ENCODE measurements at places on chromosomes 12 and 14.

DNA sequence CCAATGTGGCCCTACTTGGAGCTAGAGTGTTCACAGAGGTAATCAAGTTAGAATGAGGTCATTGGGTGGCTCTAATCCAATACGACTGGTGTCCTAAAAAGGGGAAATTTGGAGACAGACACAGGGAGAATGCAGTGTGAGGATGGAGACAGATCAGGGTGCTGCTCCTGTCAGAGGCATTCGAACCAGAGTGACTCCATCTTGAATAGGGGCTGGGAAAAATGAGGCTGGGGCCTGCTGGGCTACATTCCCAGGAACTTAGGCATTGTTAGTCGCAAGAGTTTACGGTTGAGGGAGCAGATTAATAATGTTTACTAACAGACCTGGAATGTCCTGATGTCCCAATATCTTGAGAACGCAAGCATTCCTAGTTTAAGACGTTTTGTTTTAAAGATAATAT is 20.2 kb downstream of the TNFAIP2 start:
- no peak for DNase-seq

- DNase-seq: no peak
Observed at GRCh38 chr14:90820958-90821357, 4.7 kb upstream of the TTC7B start.

GRCh38 chr12:69052613-69053408 is 119.8 kb upstream of the CPM start:
- no peak for DNase-seq

- no peak for DNase-seq
Observed at GRCh38 chr14:36055052-36055378, 121.5 kb downstream of the PTCSC3 start.

GRCh38 chr12:24360907-24361306 is 411.4 kb upstream of the SOX5 start:
- DNase-seq: no peak

GRCh38 chr14:71113376-71113775 is 206.1 kb downstream of the PCNX1 start:
- DNase-seq: no peak

DNA sequence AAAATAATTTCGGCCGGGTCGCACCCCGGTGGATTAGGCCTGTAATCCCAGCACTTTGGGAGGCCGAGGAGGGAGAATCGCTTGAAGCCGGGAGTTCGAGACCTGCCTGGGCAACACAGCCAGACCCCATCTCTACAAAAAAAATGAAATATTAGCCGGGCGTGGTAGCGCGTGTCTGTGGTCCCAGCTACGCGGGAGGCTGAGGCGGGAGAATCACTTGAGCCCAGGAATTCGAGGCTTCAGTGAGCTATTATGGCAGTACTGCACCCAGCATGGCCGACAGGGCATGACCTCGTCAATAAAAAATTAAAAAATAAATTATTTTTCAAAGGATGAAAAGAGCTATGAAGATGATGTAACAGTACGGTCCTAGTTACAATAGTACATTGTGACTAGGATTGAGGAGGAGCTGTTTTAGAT is 523 bp downstream of the GTF2H3 start:
- DNase-seq: no peak

GRCh38 chr14:105414456-105415371 is 4.9 kb upstream of the MTA1 start:
- peak; percentile 74 for DNase-seq

DNA sequence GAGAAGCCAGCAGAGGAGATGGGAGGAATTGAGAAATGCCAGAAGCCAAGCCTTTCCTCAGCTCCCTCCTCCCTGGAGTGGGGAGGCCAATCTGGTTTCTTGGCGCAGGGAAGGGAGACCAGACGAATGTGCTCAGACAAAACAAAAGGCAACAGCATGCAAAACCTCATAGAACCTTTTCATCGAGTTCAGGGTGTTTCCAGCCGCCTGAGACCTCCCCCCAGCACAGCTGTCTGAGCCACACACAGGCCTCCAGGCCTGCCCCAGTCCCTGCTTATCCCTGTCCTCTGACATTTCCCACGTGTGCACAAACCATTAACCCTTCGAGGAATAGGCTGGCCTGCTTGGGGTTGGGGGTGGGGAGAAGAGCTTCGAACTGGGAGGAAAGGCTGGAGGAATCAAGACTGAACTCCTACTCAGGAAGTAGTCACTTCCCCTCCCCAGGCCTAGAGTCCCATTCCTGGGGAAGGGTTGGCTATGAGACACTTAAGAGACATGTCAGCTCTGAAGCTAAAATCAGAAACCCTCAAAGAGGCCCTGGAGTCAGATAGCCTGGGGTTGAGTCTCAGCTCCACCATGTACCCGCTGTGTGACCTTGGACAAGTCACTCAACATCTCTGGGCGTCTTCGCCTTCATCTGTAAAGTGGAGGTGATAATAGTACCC is 10.7 kb downstream of the TBX3 start:
- DNase-seq: no peak

DNA sequence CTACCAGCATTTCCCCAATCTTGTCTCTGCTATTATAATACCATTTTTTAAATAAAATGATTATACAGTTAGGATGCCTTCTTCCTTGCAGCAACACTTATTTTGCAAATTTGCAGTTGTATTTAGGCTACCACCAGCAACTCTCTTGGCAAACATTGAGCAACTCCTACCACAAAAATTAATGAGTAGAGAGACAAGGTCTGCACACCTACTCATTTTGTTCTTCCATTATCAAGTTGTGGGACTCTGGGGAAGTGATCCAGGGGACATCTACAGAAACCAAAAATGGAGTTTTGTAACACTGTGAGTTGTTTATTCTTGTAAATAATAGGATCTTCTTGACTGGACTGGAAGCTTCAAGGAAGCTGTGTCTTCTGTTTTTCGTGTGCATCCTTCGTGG is 38.6 kb downstream of the DGLUCY start:
- no peak for DNase-seq

DNA sequence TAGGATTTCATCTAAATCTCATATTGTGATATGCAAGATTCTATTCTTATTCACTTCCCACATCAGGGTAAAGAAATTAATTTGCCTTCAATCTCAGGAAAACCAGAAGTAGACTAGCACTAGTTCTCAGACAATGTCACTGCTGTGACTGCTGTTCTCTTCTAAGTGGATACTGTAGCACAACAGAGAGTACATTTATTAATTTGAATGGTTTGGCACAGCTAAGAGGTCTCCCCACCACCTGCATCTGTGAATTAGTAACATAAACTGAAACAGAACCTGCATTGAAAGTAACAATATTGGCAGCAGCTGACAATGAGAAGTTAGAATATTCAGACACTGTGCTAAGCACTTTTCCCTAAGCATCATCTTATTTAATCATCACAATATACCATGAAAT is 253.1 kb downstream of the PDZRN4 start:
- no peak for DNase-seq

DNA sequence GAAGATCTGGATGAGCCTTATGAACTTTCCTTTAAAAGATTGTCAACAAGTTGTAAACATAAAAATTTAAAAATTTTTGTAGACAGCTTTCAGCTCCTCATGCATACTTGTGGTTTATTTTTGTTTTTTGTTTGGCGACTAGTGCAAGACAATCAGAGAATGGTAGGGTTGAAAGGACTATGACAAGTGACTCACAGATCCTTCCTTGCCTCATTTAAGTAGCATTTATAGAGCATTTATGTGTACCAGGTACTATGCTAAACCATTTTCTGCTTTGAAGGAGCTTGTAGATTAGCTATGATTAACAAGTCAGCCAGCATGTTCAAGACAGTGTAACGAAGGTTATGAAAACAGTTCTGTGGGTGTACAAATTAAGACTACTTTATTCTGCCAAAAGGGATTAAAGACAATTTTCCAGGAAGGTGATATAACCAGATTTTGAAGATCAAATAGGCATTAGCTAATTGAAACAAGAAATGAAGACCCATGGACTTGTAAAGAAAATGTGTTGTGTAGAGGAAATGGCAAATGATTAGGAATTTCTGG is 122.0 kb downstream of the PCNX1 start:
- DNase-seq: no peak

DNA sequence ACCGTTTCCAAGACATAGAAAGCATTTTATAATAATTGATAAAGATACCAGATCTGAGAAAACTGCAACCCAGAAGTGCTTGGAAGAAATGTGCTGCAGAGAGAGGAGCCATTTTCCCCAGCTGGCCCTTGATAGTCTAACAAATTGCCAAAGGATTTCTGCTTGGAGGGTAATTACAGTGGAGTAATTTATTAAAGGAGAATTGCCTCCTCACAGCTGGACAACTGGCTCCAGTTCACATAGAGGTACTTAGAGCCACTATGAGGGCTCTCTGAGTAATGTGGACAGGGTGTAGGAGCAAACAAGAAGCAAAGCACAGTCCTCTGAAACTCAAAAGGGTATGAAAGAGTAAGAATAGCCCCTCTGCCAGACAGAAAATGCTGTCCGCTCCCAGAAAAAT is 335.6 kb downstream of the SYT1 start:
- DNase-seq: no peak

- DNase-seq: no peak
Observed at GRCh38 chr12:121874071-121874470, 14.5 kb upstream of the PSMD9 start.

GRCh38 chr14:20855652-20856291 is 35.4 kb upstream of the RNASE3 start:
- peak; percentile 71 for DNase-seq

GRCh38 chr14:69996216-69996615 is 117.0 kb downstream of the SMOC1 start:
- DNase-seq: no peak

- no peak for DNase-seq
Observed at GRCh38 chr12:52320784-52321400, at the start of gene KRT83. KRT83 (minus strand) TSS chr12:52321398; CDS start chr12:52321335, 63 bp downstream.

DNA sequence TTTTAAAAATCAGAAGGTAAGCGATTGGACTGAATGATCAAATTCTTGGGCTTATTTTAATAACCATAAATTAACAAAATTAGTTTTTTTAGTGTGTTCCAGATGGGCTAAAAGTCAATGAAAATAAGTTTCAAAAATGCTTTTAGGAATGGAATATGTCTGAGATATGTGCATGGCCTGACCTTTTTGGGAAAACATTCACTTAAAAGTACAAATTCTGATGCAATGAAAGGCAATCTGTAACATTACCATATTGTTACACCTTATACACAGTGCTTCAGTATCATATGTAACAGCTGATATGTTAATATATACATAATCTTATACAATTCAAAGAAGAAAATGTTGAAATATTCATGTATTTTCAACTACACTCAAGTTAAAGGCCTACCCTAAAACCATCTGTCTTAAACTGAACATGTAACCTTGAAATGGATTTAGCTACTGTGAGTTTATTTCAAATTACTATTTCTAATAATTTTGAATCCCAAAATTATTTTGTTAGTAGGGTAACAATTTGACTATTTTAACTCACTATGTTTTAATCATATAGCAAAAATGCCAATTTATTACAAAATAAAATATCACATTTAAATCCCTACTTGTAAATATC is 84.8 kb downstream of the EEA1 start:
- DNase-seq: no peak

- DNase-seq: no peak
Observed at GRCh38 chr14:64279704-64280668, 14.2 kb downstream of the ESR2 start.

- no peak for DNase-seq
Observed at GRCh38 chr14:50410921-50411320, 14.2 kb upstream of the CDKL1 start.

GRCh38 chr12:21775133-21775820 is 771 bp upstream of the KCNJ8 start:
- DNase-seq: no peak

- DNase-seq: no peak
Observed at GRCh38 chr14:67514203-67514607, 18.9 kb upstream of the PLEKHH1 start.

DNA sequence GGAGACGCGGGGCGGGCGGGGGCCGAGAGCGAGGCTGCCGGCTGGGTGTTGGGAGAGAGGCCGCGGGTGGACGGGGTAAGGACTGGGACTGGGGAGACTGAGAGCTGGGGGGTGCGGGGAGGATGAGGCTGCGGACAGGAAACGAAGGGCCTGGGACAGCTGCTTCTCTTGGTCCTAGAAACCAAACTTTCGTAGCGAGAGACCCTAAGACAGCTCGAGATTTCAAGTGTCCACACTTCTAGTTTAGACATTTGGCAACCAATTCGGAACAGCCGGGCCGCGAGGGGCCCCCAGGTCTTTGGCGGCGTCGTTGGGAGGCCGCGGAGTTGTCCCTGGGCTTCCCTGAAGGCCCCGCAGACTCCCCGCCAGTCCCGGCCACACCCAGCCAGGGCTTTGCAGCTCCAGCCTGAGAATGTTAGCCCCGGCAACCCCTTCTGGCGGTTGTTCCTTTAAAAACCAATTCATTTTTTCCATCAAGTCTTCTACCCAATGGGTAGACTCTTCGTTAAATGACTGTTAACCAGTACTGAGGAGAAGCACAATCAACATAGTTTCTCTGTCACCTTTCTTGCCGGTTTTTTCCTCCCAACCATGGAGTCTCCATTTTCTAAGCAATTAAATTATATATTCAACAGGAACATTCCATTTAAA is 11.5 kb downstream of the NKX2-1 start:
- DNase-seq: no peak

DNA sequence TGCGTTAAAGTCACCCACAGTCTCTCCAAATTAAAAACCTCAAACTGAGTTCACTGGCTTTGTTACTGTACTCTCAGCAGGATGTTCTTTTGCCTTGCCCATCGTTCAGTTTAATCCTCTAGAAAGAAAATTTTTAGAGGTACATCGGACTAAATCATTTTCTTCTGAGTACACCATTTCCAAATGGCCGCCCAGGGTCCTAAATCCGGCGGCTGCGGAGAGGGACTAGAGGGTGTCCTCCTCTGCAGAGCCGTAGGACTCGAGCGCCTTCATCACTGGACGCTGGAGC is 1.4 kb downstream of the LIN7A start:
- no peak for DNase-seq

DNA sequence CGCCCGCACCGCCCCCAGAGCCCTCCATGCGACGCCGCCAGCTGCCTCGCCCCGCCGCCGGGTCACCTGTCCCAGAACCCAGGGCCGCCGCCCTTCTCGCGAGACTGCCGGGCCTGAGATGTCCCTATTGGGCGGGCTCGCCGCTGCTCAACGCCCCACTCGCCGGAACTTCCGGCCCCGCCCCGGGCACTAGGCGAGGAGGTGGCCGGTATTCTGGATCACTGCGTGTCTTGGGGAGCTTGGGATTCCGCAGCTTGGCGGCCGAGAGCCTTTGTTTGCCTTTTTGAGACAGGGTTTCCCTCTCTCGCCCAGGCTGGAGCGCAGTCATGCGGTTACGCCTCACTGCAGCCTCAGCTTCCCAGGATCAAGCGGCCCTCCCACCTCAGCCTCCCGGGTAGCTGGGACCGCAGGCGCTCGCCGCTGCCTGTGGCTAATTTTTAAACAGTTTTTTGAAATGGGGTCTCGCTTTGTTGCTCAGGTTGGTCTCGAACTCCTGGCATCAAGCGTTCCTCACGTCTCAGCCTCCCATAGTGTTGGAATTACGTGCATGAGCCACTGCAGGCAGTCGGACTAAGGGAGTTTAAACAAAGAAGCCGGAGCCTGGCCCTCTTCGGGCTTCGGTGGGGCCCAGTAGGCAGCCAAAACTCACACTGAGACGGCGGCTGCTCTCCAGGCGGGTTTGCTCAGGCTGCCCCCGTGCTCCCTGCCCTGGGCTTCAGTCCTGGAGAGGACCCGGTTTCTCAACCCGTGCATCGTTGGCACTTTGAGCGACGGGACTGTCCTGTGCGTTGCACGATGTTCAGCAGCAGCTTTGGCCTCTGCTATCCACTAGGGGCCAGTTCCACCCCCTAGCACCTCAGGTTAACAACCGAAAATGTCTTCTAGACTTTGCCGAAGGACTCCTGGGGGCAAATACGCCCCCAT is at the start of gene SLC15A4:
TSS of gene SLC15A4 (minus strand) at position 43 of the 924 bp plus-strand sequence. CDS start at position 28, 15 bp downstream.
- peak; percentile 96 for DNase-seq
